ENCODE measurements at places on chromosomes 5 and 9. TPM values are rescaled to one million over a fixed set of nuclear protein-coding genes. Genes with fewer than 3 reads are reported as not detected.

The RMRP gene
- total RNA-seq = 45.5 TPM

The RGMB gene
- total RNA-seq = 9.1 TPM

The TAF11L10 gene
- total RNA-seq = not detected

The GTF2H2 gene
- 12.2 TPM for total RNA-seq

The MARCHF11 gene
- total RNA-seq = not detected

All from A549 treated with DMSO at 1 μM for 4 hours (cell line).